Breast epithelium (tissue), 4 donors: ENCODE measurements at places on chromosomes 4 and X. TPM values are rescaled to one million over a fixed set of nuclear protein-coding genes. Genes with fewer than 3 reads are reported as not detected.
A peak's percentile ranks its signal among the peaks of the same experiment; 100 is the strongest.

The PRRG1 gene
- 12.3 TPM for total RNA-seq

The MSL3 gene
- 26.3 TPM for total RNA-seq

The HS6ST2 gene
- 1.2 TPM for total RNA-seq

The ENPP6 gene
- 0.33 TPM for total RNA-seq

The PNMA3 gene
- 0.33 TPM for total RNA-seq

The ZCCHC18 gene
- 5.2 TPM for total RNA-seq

The GPM6B gene
- 81.7 TPM for total RNA-seq

The TMEM271 gene
- total RNA-seq: not detected

The ARSD gene
- 28.0 TPM for total RNA-seq

The RAB33A gene
- 0.73 TPM for total RNA-seq

DNA sequence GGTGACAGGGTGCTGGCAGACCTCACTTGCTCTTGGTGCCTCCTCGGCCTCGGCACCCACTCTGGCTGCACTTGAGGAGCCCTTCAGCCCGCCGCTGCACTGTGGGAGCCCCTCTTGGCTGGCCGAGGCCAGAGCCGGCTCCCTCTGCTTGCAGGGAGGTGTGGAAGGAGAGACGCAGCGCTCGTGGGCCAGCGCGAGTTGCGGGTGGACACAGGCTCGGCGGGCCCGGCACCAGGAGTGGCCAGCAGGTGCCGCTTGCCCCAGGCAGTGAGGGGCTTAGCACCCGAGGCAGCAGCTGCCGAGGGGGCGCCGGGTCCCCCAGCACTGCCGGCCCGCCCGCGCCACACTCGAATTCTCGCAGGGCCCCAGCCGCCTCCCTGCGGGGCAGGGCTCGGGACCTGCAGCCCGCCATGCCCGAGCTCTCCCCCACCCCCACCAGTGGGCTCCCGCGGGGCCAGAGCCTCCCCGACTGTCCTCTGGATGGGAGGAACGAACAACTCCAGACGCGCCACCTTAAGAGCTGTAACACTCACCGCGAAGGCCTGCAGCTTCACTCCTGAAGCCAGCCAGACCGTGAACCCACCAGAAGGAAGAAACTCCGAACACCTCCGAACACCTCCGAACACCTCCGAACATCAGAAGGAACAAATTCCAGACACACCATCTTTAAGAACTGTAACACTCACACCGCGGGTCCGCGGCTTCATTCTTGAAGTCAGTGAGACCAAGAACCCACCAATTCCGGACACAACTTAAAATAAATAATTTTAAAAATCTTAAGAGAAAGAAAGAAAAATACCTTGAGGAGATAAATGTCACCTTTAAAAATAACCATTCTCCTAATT is 311.1 kb upstream of the SLC7A11 start:
- no peak for DNase-seq

GRCh38 chrX:117010243-117010642 is 547.5 kb upstream of the CT83 start:
- DNase-seq: no peak

DNA sequence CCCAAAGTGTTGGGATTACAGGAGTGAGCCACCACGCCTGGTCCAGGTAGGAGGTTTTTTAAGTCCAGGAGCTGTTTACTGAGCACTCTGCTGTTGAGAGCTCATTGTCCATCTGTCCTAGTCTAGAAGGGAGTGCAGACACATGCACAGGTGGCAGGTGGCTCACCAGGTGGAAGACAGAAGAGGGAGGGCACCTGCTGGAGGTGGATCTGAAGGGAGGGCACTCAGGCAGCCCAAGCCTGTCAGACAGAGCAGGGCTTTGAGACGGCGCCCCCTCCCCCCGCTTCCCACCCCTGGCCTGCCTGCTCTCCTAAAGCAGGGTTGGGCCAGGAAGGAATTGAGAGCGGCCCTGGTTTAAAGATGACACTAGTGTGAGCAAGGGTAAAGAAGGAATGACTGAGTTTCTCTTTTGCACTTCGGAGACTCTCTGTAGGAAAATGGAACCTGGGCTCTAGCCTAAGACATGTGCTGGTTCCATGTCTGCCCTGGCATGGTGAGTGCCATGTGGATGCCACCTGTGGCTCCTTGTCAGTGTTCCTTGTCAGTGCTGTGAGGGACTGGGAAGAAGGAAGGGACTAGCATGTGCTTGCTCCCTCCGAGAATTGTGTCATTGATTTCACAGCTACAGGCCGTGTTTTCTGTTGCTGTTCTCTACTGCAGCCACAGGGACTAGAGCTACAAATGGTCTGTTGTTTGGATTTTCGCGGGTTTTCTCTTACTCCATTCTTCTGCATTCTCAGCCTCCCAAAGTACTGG is 108.6 kb downstream of the TNIP2 start:
- no peak for DNase-seq

DNA sequence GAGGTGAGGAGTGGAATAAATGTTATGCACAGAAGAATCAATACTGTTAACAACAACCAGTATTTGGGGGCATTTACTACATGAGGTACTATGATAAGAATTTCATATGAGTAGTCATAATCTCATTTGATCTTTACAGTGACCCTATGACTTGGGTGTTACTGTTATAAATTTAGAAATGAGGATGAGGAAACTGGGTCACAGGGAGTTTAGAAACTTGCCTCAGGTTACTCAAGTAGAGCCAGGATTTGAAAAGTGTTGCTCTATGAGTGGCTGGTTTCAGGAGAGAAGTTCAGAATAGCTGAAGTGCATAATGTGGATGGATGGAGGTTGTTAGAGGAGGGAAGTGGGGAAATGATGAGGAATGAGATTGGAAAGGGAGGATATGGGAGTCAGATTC is 16.6 kb upstream of the DDIT4L start:
- DNase-seq: no peak

DNA sequence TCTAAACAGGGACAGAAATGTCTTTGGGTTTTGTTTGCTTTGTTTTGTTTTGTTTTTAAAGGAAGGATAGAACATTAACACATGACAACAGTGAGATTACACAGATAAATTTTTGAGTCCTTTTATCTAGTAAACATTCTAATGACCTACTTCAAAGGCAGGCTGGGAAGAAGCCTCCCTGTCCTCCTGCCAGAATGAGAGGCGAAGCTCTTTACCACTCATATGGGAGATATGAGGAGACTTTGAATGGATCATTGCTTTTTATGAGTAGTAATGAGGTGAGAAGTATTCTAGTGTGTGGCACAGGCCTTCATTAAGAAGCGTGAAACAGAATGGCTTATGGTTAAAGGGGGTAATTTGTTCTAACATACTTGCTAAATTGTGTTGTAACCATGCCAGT is 172.0 kb downstream of the FBXO8 start:
- DNase-seq: no peak

- peak; percentile 92 for DNase-seq
Observed at GRCh38 chrX:123962794-123963373, 1.4 kb downstream of the STAG2 start.

DNA sequence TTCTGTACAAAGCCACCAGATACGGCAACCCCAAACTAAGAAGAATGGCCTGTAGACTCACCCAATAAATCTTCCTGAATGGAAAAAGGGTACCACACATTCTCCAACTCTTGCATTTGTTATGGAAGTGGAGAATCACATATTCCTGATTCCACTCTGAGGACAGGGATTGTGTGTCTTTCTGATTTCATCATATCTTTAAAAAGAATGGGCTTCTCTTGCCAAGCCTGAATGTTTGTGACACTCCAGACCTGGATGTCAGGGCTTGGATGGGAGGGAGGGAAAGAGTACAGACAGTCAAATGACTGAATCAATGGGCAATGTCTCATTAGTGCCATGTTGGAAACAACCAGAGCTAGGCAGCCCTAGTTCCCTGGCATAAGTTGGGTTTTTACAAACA is 77.4 kb downstream of the PLAC1 start:
- no peak for DNase-seq

DNA sequence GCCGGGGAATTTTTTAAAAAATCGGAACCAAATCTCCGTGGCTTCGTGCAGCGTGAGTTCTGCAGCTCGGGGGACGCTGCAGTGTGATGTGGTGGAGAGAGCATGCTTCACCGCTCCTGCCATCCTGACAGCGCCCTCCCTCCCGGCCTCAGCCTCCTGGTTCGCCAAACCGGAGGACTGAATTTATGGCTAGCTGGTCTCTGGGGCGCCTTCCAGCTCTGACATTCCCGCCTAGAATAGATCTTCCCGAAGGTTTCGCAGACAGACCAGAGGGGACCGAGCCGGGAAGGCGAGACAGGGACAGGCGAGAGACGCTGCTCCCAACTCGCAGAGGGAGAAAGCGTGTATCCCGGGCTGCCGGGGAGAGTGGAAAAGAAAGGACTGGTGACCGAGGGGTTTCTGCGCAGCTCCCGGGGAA is 25.9 kb downstream of the HOPX start:
- no peak for DNase-seq

- DNase-seq: no peak
Observed at GRCh38 chrX:71111141-71111843, at the start of gene IL2RG. Gene IL2RG (minus strand): TSS chrX:71111577. CDS start chrX:71111539, 38 bp downstream.

GRCh38 chr4:20251796-20252655 is at the start of gene SLIT2:
Gene SLIT2 (plus strand): TSS chr4:20251905. CDS start chr4:20253816, 1,911 bp downstream.
- DNase-seq: peak; percentile 49

- DNase-seq: no peak
Observed at GRCh38 chr4:168830777-168831512, 179.1 kb downstream of the CBR4 start.

GRCh38 chrX:125627676-125628075 is 308.0 kb downstream of the TEX13C start:
- DNase-seq: no peak

DNA sequence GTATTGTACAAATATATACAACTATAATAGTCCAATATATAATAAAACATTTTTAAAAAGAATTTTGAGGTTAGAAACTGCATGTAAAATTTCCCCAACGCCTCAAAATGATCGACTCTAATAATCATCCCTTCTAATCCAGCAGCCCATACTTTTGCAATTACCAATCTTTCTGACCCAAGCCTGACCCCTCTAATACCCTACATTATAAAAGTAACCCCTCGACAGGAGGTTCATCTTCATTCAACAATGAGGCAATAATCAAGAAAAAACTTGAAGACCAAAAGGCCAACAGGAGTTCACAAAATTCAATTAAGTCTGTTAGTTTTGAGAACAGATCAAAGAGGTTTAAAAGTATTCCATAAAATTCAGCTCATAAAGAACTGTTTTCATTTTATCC is 393.5 kb downstream of the GPM6A start:
- DNase-seq: no peak

GRCh38 chr4:126794363-126794762 is 838.4 kb upstream of the INTU start:
- no peak for DNase-seq

DNA sequence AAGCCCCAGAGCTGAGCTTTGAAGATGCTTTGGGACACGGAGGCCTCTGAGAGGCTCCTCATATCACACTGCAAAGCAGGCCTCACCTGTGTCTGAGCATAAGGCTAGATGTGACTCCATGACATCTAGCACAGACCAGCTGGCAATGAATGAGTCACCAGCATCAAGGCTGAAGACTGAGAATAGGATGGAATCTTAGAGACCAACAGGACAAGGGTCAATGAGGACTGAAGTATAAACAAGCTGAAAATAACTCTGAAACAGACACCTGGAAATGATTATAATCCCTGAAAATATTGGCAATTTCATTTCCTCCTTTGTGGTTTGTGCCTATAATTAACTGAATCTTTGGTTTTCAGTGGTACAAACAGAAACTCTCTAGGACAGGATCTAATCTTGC is 87.1 kb upstream of the PRPS1 start:
- no peak for DNase-seq

DNA sequence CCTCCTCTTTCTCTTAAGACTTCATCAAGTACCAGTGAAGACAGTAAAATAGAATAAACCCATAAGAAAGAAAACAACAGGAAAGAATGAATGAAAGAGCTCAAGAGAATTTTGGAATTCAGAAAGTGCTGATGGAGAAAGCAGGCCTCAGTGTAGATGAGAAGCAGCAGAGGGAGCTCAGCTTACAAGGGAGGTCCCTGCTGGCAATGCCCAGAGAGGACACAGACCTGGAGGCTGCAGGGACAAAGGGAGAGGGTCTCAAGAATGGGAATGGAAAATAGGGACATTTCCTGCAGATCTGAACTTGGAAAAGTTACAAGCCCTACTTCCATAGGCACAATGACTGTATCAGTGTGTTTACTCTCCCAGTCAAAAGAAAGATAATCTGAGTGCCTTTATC is 64.5 kb upstream of the MAGEA10 start:
- DNase-seq: no peak

- no peak for DNase-seq
Observed at GRCh38 chr4:26858035-26858918, 2.4 kb upstream of the STIM2 start.

- no peak for DNase-seq
Observed at GRCh38 chr4:146592019-146592418, 46.7 kb upstream of the POU4F2 start.

DNA sequence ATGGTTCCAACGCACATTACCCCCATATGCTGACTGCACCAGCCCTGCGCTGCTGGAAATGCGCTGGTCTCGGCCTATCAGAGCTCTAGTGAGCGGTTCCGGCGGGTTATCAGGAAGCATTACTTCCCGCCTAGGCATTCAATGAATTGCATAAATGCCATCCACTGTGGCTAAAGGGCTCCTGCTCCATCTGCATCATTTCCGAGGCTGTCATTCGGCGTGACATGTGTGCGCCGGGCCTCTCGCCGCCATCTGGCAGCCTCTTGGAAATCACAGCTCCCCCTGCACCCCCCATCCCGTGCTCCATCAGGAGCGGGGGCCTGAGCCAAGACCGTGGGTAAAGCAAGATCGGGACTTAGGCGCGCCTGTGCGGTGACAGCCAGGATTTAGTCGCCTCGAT is 64.4 kb downstream of the SEPSECS start:
- no peak for DNase-seq

DNA sequence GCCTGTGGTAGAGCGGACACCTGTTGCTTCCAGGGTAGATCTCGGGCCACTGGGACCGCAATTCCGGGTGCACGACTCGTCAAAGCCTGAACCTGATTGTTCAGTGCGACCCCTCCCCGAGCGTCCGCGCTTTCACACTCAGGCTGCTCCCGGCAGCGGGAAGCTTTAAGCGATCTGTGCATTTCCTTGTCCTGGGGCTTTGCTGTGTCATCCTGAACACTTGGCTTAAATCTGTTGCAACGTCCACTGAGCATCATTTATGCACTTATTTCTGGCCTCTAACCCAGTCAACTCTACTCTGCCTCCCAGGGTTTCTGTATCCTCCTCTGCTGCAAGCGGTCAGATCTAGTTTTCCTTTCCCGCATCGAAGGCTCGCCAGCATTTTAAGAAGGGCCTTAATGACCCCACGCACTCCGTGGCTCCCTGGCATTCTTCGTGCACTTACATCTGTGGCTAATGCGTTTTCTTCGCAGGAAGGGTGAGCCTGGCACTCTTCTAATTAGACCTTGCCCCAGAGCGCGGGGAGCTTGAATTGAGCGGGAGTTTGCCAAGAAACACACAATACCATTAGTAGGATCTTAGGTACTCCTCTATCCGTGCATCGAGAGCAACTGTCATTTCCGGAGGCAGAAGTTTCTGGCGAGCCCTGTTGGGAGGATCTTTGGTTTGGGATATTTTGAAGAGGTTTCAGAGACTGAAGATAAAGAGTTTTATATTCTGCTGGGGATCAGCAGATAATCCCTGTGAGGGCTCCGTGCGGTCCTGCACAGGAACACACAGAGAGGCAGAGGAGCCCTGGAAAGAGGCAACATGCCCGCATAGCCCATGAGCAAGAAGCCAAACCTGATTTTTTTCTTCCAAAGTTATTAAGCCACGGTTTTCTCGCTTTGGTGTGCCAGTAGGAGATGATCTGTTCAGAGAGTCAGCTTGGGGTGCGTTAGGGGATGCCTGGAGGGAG is 654 bp upstream of the DDIT4L start:
- no peak for DNase-seq
